ENCODE measurements at places on chromosomes 4 and X.
A peak's percentile ranks its signal among the peaks of the same experiment; 100 is the strongest.

GRCh38 chrX:11540532-11541377 lies 125.0 kb downstream of the ARHGAP6 start:
- DNase-seq = no peak

- no peak for DNase-seq
Observed at GRCh38 chr4:87442889-87443288, 20.5 kb downstream of the NUDT9 start.

DNA sequence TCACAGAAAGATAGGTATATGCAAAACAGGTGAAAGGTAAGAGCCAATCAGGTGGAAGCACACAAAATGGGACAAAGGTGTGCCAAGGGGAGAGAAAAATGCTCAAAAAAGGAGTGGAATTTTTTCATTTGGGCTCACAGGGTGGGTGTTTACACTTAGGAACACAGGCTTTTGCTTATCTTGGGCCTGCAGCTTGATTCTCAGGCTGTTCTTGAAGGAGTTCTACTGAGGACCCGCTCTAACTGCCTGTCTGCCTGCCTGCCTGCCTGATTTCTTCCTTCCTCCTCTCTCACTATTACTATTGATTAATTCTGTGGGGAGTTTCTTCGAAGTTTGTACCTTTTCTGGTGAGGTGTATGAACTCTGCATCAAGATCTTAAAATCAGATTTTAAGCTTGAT lies 120.3 kb upstream of the CTSO start:
- DNase-seq = no peak

GRCh38 chrX:109830157-109830703 lies 97.2 kb upstream of the ACSL4 start:
- no peak for DNase-seq

DNA sequence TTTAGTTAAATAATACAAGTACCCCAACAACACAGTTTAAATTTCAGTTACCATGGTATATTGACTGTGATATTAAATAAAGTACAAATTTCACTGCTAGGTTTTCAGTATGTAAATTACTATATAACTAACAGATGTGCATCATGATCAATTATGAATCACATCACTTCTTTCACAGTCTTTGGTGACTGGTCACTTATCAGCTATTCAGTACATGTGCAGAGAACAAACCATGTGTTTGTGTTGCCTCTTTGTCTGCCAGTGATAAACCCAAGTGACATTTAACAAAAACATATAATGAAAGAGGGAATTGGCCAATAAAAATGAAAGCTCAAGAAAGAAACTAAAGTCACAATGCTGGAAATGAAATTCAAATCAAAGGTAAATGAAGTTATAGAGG lies 249.3 kb downstream of the CHIC1 start:
- no peak for DNase-seq

- DNase-seq = no peak
Observed at GRCh38 chrX:106932960-106933537, 12.8 kb downstream of the CLDN2 start.

- no peak for DNase-seq
Observed at GRCh38 chr4:98524230-98524629, 134.2 kb downstream of the TSPAN5 start.

DNA sequence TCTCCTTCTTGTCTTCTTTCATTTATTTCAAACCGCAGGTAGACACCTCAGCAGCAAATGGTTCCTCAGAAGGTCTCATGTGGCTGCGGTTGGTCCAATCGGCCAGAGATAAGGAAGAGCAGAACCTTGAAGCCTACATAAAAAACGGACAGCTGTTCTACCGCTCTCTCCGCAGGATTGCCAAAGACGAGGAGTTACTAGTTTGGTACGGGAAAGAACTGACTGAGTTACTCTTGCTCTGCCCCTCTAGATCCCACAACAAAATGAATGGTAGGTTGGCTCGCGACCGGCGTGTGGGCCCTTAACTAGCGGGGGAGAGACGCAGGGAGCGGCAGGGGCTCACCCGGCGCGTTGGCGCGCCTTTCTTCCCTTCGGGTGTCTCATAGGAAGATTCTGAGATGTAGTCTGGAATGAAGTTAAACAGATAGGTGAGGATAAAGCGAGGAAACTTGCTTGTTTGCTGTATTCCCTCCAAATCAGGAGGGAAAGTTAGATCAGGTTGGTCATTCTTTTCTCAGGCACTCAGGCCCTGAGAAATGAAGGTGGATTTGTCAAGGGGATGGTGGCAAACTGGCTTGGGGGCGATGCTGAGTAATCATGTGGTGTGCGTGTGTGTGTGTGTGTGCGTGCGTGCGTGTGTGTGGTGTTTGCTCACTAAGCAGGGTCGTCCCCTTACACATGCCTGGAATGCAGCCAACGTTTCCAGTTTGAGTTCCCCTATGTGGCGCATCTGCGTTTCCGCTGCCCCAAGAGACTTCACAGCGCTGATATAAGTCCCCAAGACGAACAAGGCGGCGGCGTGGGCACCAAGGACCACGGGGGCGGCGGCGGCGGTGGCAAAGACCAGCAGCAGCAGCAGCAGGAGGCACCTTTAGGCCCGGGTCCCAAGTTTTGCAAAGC lies 4.2 kb downstream of the PRDM8 start:
- no peak for DNase-seq

- no peak for DNase-seq
Observed at GRCh38 chr4:82890528-82890900, 439 bp downstream of the SEC31A start.

GRCh38 chrX:13396924-13397323 lies 77.1 kb upstream of the ATXN3L start:
- no peak for DNase-seq

DNA sequence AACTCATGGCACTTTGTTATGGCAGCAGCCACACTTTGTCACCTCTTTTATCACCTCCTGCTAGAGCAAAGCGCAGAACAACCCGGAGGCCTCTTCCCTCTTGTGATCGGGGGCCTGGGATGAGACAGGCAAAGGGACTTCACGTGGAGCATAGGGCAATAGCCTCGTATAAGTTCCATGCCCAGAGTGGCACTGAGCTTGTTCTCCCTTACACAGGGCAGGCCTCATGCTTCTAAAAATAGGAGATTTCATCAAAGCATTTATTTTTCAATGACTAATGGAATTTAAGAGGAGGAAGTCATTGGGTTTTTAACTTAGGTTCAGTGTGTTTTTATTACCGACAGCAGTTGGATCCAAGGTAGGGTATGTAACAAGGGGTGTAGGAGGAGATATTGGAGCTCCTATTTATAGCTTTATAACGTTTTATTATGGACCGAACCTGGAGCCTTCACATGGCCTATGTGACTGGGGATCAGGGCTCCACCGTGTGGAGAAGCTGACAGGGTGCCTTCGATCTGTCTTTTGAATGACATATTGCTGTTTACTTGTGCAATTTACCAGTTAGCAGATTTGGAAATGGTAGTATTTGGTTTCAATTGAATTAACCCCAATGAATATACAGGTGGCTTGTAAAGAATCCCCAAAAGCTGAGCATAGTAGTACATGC lies 93.8 kb downstream of the SLC2A9 start:
- DNase-seq = no peak

DNA sequence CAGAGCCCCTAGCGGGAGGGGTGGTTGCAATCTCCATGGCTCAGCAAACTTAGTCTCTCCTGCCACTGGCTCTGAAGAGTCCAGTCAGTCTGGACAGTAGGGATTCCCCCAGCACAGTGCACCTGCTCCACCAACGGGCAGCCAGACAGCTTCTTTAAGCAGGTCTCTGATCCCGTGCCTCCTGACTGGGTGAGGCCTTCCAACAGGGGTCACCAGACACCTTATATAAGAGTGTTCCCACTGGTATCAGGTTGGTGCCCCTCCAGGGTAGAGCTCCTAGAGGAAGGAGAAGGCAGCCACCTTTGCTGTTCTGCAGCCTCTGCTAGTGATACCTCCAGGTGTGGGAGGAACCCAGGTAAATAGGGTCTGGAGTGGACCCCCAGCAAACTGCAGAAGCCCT lies 1393.4 kb downstream of the STIM2 start:
- no peak for DNase-seq

- DNase-seq = peak; percentile 40
Observed at GRCh38 chrX:132482632-132483031, 6.2 kb downstream of the MBNL3 start.

DNA sequence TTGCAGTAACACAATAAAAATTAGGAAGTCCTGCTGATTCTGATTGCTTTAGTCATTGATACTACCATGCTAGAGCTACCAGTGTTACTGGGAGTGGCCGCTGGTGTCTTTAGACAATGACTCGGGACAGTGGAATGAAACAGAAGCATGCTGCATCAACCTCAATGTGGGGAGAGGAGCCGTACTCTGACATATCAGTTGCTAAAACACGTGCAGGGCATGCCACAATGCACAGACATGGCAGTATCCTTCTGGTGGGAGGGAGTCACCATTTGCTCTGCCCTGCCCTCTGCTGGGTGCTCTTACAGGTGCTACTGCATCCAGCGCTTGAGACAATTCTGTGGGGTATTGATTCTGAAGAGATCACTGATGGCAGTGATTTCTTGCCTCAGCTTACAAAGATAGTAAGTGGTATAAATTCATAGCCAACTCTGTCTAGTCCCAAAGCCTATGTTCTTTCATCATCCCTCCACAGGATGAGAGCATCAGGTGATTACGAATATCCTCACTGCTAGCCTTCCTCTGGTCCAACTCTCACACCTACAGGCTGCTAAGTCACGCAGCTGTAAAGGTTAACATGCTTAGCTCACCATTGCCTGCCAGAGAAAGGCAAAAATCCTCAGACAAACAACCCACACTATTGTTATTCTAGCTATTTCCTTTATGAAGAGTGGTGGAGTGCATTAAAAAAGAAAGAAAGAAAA lies 43.7 kb downstream of the NSG1 start:
- DNase-seq = peak; percentile 67

GRCh38 chr4:41750626-41751448 lies 2.3 kb upstream of the PHOX2B start:
- DNase-seq = no peak

- DNase-seq = peak; percentile 44
Observed at GRCh38 chr4:151304755-151305154, 20.6 kb downstream of the SH3D19 start.

DNA sequence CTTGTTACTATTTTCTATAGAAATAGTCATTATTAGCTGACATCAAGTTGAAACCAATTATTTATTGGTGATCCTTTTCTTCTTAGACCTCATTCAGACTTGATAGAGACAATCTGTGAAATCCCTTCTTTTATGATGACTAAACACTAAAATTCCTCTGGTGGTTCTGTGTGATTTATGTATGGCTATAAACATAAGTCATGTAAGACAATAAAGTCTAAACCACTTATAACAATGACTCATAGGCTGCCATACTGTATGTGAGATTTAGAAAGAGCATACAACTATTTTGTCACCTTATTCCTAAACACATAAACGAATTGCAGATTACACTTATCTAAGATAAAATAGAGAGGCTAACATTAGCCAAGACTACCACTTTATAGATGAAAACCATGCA lies 101.1 kb upstream of the PRR32 start:
- no peak for DNase-seq

DNA sequence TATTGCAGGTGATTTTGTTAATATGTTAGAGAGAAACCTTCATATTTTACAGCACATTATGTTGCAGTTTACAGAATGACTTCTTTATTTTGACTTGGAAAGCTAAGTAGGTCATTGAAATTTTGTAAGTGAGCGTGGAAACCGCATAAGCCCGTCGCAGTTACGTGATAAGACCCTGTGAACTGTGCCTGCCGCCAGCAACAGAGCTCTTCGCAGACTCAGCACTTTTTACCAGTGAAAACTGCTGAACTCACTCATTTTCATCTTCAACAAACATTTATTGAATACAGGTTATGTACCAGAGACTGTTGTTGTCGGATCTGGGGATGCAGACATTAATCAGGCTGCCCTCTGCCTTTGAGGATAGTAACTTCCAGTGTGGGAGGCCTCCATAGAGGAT lies 355.7 kb downstream of the HS3ST1 start:
- DNase-seq = no peak

DNA sequence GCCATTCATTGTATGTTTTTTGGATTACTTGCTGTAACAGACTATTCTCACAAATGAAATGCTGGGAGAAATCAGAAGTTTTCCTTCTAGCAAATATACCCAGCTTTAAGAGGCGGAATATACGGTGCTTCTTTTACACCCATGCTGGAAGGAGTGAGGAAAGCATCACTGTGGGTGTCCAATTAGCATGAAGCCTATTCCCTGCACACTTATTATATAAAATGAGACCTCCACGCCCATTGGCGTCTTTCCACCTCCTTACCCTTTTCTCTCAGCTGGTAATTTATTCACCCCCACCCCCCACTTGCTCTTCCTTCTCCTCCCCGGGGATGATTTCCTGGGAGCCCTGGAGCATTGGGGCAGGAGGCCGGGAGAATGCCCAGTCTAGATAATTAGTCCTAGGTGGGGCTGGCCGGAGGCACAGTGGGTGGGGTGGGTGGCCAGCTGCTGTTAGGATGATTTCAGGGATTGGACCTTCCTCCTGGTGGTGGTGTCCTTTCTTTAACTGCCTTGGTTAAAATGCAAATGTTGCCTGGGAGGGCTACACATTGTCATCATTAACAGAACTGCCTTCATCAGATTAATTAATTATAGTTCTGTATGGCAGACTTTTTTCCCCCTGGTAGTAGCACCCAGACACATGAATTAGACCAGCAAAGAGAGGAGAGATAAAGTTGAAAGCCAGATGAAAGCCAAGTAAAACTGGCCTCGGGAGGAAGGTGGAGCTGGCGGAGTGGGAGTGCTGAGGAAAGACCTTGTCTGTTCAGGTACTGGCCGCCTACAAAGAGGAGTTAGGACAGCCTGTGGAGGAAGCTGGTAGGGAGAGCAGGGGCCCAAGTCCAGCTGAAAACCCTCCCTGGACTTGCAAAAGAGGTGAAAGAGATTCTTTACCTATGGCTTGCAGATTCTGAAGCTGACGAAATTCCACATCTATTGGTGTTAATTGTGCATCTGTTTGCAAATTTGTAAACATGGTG lies 11.4 kb downstream of the SHROOM2 start:
- DNase-seq = peak; percentile 58

DNA sequence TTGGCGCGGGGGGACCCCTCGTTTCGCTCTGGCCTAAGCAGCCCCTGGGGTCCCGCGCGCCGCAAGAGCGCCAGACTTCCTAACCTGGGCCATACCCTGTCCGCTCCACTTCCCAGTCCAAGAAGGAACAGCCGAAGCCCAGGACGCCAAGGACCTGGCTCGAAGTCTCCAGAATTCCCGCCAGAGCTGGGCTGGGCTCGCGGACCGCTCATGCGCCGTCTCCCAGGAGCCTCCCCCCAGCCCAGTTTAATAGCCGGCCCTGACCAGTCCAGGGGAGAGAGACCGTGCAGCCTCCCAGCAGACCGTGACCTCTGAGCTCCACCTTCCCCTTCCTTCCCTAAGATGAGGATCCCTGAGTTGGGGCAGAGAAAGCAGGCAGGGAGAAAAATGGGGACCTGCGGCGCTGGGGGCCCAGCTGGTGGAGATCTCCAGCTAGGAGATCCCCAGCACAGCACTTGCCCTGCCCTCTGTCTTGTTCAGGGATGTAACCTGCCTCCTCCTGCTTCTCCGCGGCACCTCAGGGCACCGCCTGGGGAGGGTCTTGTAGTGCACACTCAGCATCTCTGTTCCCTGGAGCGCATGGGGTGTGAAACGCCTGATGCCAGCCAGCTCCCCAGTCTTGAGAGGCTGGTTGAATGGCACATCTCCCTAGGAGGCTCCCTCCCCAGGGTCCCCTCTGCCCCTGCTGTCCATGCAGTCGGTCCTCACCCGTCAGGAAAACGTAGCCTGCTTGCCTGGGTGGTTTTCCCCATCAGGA lies 1.2 kb upstream of the LETM1 start:
- DNase-seq = peak; percentile 45

All from NCI-H526 (cell line).